ENCODE measurements at places on chromosomes 11 and 22.

DNA sequence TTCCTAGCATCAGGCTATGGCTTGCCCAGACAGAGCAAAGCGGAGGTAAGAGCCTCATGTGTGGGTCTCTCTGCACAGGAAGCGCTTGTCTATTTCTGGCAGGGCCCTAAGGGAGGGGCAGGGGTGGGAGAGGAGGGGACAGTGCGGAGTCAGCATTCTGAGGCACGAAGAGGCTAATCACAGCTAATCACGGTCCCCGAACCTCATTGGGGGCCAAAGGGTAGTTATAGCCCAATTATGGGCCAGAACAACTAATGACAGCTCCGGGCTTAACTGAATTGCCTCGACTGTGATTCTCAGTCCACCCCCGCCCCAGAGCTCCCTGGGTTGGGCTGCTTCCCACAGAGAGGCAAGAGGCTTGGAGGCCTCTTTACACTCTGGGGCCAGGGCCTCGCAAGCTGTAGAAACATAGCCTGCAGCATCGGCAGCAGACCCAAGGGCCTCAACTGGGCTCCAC, 72.7 kb upstream of the PRDM11 start:
- DNase-seq: no peak

DNA sequence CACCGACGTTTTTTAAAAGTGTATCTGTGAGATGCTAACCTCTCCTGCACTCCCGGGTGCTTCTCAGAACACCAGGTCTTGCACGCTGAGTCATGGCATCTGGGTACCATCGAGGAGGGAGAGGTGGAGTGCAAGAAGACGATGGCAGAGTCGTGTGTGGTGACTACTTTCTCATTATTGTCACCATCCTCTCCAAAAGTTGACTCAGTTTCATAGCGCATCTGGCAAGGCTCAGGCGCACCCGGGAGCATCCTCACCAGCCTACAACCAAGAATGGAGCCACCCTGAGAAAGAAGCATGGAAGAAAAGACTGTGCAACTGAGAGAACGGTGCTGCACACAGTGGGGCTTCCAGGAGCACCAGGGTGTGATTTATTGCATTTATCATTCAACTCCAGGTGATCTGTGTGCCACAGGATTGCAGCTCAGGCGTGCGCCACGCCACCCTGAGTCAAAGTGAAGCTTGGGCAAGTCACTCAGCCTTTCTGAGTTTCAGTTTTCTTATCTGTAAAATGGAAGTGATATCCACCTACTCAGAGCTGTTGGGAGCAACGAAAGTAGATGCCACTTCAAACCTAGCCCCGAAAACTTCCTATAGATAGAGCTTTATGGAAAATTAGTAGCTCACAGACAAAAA, 65.4 kb downstream of the LINC01488 start:
- no peak for DNase-seq

- no peak for DNase-seq
These were observed 83.0 kb downstream of the FCHSD2 start for GRCh38 chr11:73058989-73059674.

DNA sequence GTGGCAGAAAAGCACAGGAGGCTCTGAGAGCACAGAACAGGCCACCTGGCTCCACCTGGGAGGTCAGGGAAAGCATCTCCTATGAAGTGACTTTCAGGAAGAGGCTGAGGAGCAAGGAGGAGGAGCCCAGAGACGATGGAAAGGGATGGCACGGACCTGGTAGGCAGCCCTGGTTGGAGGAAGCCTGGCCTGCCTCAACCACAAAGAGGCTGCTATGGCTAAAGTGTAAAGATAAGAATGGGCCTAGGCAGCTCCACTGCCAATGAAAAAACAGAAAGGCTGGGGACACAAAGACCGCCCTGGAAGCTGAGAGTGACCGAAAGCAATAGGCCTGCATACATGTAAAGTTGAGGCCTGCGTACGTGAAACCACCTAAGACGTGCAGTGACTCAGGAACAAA, 31.2 kb upstream of the ETS1 start:
- no peak for DNase-seq

DNA sequence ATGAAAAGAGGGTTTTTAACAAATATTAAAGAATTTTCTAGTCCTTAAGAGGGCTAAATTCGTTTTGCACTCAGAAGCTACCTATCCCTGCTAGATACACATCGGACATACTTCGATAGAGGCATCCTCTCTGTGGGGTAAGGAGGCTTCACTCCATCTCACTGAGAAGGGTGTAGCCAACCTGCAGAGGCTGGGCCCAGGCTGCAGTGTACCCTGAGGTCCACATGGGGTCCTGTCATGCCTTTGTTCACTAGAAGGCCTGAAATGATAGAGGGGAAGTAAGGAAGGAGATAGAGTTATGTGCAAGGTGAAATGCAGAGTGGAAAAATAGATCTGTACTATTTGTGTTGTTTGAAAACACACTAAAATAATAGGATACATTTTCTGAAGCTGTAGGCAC, 45.6 kb downstream of the IGSF9B start:
- no peak for DNase-seq

- no peak for DNase-seq
These were observed 269.8 kb downstream of the DDX10 start for GRCh38 chr11:108934696-108935095.

GRCh38 chr11:97743205-97743742, 1277.5 kb upstream of the CNTN5 start:
- DNase-seq: no peak

GRCh38 chr22:45254789-45255278, 14.1 kb upstream of the KIAA0930 start:
- no peak for DNase-seq

DNA sequence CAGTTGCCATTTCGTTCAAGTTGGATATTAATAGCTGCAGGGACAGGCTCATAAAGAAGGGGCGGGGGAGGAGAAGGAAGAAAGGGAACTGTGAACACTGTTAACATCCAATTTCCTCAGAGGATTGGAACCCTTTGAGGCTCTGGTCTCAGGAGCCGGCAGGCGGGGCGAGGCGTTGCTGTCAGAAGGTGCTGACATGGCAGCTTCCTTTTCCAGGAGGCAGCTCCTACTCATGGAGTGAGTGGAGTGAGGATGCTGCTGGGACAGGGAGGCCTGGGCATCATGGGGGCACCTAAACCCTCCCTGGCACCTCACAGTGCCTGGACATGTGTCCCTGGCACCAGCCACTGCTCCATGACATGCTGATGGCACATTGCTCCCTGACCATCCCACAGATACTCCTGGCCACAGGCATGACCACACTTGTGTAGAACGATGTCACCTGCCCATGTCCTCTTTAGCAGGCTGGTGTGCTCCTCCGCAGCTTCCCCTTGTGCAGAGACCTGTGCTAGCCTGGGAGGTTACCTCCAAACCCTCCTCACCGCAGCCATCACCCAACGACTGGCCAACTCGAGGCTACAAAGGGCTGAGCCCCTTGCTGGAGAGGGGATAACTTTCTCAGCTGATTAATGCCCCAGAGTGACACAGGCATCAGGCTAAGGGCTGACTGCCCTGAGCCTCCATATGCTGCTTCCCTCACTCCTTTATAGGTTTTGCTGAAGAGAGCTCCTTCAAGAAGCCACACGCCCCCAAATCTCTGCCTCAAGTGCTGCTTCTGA, 79.6 kb upstream of the NECTIN1 start:
- DNase-seq: no peak

DNA sequence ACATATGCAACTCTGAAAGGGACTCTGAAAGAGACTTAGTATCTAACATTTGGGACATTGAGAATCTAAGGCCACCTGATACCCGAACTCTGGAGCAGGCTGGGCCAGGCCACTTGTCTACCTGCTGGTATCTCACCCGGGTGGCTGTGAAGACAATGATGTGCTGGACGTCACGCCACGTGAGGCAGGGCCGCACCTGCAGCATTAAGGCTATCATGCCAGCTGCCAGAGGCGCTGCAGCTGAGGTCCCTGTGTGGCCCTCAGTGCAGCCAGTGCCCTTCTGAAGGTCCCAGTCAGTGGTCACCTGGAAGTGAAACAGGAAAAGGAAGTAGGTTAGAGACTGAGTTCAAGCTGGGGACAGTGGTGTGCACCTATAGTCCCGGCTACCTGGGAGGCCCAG, 12.4 kb downstream of the PCSK7 start:
- no peak for DNase-seq

GRCh38 chr22:25482091-25482760, 82.2 kb upstream of the GRK3 start:
- no peak for DNase-seq

- DNase-seq: no peak
These were observed 8.6 kb upstream of the ADAMTS15 start for GRCh38 chr11:130439876-130440275.

DNA sequence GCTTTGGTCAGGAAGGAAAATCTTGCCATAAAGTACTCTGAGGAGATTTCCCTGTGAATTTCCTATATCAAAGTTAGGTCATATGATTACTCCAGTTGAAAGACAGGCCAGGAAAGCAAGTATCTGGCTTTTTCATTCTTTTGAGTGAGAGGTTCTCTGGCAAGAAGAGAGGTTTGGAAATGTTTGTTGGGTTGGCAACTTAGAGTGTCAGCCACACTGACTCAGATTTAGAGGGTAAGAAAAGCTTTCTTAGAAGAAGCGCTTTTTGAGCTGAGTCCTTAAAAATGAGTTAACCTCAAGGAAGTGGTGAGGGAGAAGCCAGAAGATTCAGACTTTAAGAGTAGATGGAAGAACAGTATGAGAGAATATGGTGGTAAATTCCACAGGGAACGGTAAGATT, 86.1 kb upstream of the BDNF start:
- DNase-seq: no peak

DNA sequence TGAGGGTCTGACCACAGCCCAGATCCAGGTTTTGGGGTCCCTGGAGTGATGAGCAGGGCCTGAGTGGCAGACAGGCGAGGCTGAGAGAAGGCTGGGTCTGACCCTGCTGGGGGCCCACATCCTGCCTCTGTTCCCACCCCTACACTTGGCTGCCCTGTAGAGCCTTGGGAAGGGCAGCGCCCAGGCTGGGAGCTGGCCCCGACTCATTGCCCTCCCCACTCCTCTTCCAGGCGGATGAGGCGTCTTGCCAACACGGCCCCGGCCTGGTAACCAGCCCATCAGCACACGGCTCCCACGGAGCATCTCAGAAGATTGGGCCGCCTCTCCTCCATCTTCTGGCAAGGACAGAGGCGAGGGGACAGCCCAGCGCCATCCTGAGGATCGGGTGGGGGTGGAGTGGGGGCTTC, 4.9 kb downstream of the DERL3 start:
- no peak for DNase-seq

DNA sequence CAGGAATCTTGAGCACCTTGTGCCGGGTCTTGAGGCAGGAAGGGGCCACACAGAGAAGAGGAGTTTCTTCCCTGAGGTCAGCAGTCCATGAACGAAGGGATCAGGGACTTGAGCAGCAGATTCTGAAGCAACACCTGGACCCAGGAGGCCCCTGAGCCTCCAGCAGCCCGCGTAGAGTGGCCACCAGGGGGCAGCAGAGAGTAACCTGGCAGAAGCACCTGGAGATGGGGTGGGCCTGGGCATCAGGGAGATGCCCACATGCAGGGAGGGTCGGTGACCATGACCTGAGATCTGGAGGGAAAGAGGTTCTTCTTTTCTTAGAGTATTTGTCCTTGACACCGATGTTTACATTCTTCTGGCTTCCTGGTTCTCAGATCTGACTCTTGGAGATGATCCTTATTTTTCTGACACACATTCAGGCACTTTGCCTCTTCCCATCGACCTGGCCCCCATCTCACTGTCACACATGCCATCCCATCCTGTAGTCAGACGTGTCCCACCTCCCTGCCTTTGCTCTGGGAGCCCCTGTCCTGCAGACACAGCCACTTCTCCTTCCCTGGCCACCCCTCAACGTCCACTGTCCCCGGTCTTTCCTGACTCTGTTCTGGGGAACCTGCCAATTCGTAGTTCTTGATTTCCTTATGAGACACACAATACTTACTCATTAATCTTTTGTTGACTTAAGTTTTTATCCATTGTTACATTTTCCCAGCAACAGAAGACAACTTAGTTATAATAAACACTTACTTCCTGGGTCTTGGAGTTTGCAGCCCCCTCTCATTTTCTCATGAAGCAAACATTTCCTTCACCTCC, 66.5 kb downstream of the GGTLC2 start:
- DNase-seq: no peak

GRCh38 chr11:16154715-16155396, 201.5 kb downstream of the SOX6 start:
- DNase-seq: no peak

DNA sequence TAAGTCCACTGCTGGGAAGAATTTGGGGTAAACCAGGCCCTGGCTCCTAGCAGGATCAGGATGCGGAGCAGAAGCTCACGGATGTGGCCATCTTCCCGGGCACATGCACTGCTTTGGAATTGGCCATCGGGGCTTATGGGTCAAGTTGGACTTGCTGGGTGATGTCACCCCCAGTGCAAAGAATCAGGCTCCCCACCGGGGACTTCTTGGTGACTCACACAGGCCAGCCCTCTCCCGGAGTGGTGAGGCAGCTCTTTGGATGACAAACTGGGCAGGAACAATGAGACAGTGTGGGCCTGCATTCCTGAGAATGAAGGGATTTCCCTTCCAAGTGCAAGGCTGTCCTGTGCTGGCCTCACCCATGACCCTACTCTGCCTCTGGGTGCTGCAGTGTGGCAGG, 128.8 kb upstream of the ANO1 start:
- DNase-seq: peak; percentile 66

DNA sequence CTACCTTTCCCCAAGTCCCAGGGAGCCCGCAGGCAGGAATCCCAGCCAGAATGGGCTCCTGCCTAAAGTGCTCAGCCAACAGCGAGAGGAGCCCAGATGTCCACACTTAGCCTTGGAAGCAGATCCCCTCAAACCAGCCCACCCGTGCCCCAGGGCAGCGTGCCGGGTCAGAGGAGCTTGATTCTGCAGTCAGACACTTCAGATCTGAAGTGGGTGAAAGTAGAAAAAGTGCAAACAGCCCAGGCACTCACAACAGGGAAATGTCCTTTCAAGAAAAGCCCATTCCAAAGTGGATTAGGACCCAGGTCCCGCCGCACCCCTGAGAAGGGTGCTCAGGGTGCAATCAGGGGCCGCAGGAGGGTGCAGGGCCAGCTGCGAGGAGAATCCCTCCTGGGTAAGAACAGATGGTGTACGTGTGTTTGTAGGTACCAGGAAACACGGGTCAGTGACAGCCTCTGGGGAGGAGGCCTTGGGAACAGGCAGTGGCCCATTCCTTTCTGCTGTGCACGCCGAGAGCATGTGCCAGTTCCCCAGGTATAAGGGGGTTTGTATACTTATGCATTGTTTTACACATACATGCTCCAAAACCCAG, 17.7 kb downstream of the ELFN2 start:
- DNase-seq: no peak

- no peak for DNase-seq
These were observed 28.6 kb downstream of the PTPRJ start for GRCh38 chr11:48008951-48009270.

GRCh38 chr22:30905696-30906341, 62.8 kb downstream of the MORC2 start:
- no peak for DNase-seq

DNA sequence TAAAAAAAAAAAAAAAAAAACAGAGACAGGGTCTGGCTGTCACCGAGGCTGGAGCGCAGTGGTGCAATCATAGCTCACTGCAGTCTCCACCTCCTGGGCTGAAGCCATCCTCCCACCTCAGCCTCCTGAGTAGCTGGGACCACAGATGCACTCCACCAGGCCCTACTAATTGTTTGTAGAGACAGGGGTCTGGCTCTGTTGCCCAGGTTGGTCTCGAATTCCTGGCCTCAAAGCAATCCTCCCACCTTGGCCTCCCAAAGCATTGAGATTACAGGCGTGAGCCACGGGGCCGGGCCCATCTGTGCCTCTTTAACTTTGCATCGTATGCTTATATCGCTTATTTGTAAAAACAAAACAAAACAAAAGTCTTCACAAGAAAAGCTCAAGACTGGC, 3.1 kb downstream of the CPT1A start:
- DNase-seq: no peak
